ENCODE measurements at places on chromosomes 5 and 9. TPM values are rescaled to one million over a fixed set of nuclear protein-coding genes. Genes with fewer than 3 reads are reported as not detected.

The FAT2 gene
- total RNA-seq, result 74.9 TPM

DNA sequence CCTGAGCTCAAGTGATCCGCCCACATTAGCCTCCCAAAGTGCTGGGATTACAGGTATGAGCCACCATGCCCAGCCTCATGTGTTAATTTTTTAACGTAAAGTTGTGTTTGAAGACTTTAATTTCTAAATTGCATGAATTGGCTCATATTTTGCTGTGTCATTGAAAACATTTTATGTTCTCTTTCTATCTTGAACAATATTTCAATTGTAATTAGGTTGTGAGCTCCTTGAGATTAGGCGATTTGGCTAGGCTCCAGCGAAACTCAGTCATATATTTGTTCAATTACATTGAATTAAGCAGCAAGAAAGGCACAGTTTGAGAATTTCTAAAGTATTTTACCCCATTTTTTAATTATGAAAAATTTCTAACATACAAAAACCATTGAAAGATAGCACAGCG lies 34.0 kb downstream of the GAPVD1 start:
- DNase-seq, result no peak

- DNase-seq, result no peak
Observed at GRCh38 chr9:110192531-110193261, 15.3 kb downstream of the C9orf152 start.

GRCh38 chr9:94808926-94809700 lies 82.6 kb downstream of the AOPEP start:
- no peak for DNase-seq

DNA sequence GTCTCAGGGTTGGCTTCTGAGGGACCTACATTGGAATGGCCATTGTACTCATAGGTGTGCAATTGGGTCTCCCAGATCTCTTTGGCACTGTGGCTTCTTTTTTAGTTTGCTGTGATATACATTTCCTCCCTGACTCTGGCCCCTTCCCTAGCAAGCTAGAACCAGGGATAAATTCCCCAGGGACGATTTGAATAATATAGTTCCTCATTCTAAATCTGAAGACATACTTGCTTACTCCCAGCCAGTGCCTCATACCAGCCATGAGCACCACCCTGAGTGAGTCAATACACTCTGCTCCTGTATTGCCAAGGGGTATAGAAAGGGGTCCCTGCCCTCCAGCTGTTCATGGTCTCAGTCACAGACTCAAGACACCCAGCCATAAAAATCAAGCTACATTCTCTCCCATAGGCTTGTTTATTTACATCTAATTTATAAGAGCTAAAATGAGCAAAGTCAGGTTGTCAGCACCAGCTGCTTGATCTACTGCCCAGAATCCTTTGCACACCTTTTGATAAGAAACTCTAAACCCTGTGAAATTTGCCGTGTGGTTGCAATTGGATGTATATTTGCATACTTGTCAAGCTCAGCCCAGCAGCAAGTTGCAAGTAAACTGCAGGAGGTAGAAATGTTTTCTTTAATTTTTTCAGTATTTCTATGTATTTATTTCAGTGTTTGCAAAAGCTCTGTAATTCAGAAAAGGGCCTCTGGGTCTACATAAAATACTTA lies 219.9 kb upstream of the IRX1 start:
- peak; percentile 40 for DNase-seq

DNA sequence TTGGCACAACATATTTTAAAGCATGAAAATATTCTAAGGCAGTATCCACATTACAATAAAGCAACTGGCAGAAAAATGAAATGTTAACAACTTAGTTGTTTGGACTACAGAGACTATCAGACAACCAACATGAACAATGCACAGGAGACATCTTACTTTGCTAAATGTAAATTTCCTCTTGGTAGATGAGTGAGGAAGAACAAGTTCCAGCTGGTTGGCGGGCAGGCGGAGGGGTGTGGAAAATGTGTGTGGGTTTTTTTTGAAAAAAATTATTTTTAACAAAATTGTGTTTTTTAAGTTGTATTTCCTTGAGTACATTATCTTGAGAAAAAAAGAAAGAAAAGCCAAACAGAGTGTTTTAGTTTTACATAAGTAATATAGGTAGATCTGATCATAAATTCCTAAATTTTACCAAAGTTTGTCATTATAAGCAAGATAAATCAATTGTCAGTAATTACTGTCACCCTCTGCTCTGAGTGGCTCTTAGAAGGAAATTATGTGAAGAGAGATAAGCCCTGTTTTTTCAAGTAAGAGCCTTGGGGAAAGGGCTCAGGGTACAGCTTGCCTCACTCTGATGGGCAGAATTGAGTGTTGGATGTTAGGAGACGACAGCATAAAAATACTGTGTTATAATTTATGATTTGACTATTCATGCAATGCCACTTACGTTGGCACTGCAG lies 42.5 kb downstream of the TMEM167A start:
- no peak for DNase-seq

The SMIM33 gene
- total RNA-seq, result not detected

GRCh38 chr5:134141331-134142050 lies 27.0 kb downstream of the TCF7 start:
- DNase-seq, result peak; percentile 79

DNA sequence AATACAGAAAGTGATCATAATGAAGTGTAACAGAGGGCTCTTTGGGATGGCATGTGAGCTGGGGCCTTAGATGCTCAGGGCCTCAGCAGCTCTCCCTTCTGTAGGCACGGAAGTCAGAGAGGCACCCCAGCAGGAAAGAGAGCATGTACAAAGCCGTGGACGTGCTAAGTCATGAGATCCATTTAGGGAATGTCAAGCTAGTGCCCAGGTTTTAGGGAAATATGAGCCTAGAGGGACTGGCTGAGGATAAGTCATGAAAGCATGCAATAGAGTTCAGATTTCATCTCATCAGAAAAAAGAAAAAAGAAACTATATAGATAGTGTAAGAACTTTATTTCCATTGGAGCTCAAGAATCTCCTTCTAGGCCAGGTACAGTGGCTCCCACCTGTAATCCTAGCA lies 379.5 kb upstream of the KLF4 start:
- DNase-seq, result no peak

DNA sequence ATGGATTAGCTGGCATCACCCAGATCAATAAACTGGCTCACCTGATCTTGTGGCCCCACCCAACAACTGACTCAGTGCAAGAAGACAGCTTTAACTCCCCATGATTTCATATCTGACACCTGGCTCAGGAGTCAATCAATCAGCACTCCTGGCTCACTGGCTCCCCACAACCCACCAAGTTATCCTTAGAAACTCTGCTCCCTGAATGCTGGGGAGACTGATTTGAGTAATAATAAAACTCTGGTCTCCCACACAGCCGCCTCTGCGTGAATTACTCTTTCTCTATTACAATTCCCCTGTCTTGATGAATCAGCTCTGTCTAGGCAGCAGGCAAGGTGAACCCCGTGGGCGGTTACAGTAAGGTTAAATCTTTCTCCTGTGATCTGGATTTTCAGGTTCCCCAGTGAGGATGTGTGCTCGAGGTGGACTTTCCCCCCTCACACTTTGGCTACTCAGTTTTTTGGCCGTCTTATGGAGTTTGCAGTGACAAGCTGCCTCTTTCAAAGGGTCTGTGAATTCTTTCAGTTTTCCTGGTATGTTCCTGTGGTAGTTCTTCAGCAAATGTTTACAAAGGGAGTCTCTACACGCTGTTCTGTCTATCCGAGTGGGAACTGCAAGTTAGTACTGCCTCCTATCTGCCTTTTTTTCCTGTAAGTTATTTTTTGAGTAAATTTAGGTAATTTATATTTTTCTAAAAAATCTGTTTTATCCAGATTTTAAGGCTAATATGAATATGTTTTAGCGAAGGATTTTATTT lies 500.2 kb upstream of the NUDT12 start:
- DNase-seq, result no peak

DNA sequence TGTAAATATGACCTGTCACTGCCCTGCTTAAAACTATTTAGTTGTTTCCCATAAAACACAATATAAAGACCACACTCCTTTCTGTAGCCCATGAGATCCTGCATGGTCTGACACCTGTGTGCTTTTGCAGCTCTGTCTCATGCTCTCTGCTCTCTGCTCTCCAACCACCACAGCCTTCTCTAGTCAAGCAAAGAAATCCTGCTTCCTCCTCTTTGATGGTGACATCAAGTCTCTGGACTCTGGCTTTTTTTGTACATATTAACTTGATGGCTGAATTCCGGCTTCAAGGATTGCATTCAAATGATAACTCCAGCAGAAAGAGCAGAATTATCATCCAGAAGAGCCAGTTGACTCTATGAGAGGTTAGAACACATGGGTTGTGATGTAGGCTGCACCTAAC lies 58.2 kb downstream of the CHSY3 start:
- DNase-seq, result no peak

The DAB2 gene
- total RNA-seq, result 60.4 TPM

DNA sequence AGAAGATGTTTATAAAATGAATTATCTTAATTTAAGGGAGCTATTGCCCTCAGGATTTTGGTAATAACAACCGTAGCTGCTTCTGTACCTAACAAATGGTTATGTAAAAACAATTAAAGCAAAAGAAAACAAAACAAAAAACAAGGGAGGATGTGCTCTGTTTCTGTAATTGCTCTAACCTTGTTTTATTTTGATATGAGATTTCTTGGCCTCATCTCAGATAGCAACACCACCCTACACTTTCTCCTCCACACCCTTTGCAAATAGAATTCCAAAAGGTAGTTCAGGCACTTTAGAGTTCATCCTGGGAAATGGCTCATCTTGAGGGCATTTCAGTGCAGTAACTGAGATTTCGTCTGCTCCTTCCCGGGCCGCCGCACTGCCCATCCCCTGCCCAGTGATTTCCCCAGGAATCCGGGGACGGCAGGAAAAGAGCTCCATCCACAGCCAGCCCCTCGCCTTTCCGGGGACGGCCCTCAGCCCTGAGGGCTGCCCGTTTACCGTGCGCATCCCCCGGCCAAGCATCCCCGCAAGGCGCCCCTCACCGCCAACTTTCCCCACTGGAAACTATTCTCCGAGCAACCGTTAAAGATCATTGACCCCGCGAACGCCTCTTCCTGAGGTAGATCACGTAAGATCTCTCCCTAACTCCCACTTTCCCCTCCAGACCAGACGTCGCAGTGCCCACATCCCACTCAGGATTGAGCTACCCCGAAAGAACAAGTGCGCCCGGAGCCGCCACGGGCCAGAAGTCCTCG lies 1.2 kb downstream of the FNBP1 start:
- no peak for DNase-seq

DNA sequence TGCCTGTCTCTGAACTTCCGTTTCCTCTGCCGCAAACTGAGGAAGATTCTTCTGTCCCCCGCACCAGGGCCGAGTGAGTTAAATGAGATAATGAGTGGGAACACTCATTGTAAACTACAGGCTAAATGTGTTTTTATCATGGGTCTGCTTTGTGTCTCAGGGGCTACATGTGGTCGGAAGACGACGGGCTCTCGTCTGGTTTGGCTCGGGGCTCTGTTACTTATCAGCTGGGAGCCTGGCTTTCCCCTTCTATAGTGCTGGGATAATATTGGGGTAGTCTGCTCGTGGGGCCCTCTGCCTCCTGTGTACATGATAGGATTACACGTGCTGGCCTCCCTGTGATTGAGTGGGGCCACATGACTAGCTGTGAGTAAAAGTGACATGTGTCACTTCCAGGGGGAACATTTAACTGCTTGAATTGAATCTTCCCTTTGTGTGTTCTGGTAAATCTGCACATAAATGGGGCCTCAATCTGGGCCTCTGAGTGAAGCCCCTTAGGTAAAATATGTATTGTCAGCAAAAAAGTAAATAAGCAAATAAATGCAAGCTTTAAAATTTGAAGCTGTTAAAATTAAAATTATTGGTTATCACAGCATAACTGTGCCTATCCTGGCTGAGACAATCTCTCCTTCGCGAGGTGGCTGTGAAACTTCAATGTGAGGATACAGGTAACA lies 86.9 kb upstream of the SH3PXD2B start:
- no peak for DNase-seq

DNA sequence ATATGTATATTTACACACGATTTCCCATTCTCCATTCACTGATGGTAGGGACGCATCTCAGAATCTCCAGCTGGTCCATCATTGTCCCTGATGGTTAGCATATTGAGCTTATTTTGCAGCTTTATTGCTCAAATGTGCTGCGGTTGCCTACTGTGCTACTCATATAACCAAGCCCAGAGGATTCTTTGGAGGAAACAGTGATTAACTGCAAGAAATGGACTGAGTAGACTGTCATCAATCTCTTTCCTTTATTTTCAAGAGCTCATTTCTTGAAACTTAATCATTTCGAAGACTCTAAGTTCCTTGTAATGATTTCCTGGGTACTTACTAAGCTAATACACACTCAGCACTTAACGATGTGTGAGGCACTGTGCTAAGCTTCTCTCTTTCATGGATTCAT lies 119.0 kb downstream of the MAT2B start:
- no peak for DNase-seq

DNA sequence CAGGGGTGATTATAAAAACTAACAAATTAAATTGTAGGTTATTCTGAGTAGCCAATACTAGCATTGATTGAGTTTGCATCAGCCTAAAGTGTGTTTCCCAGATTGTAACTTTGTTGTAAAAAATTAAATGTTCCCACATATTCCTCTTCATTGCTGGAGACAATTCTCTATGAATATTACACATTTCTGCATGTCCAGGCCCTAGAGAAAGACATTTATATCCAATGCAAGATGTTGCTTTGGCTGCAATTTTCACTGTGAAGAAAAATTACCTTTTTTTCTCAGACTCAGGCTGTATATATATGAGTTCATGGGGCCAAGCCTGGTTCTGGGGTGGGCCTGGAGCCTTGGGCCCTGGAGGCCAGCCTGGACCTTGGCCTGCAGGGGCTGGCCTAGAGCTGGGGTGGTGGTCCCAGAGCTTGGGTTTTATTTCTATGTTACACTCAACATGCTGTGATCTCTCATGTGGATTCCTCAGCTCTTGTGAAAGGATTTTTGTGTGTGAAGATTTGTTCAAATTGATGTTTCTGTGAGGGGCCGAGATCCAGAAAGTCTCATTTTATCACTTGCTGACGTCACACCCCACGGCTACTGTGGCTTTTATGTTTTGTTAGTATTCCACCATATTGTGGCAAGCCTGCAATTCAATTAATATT lies 232.5 kb downstream of the SPATA31A1 start:
- DNase-seq, result peak; percentile 96

GRCh38 chr9:70616228-70616990 lies 202.0 kb upstream of the KLF9 start:
- DNase-seq, result no peak

GRCh38 chr9:19200229-19200628 lies 30.3 kb upstream of the DENND4C start:
- no peak for DNase-seq

The PCDHGC3 gene
- 78.3 TPM for total RNA-seq

The ANXA2R gene
- 10.6 TPM for total RNA-seq

Measured in vagina (tissue), 2 donors.